ENCODE measurements at places on chromosomes 2 and 18. TPM values are rescaled to one million over a fixed set of nuclear protein-coding genes. Genes with fewer than 3 reads are reported as not detected.
A peak's percentile ranks its signal among the peaks of the same experiment; 100 is the strongest.

DNA sequence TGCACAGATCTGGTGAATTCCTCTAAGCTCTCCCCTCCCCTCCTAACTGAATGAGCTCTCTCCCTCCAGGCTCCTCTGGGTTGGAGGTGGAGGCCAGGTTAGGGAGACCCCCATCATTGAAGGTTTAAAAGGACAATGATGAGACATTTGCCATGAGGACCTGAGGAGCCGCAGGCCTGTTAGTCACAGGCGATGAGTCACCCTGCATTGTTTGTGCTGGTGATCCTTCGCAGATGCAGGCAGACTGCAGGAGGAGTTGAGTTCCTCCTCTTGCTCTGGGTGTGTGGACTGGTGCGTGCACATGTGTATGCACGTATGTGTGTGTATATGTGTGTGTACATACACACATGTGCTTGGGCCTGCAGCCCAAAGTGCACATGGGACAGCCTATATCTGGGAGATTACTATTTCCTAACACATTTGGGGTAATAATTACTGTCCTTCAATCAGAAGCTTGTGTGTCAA is 42.0 kb downstream of the MCFD2 start:
- peak; percentile 57 for DNase-seq

GRCh38 chr2:29361231-29361630 is 246.0 kb downstream of the CLIP4 start:
- no peak for DNase-seq

SLC14A1 gene
- total RNA-seq = 3.7 TPM

AQP12B gene
- total RNA-seq = not detected

All from frontal cortex (tissue), 4 donors.